ENCODE measurements at places on chromosomes 2 and 18.

- no peak for DNase-seq
These were observed 293.5 kb upstream of the SLC39A10 start for GRCh38 chr2:195363496-195363895.

GRCh38 chr2:28403370-28403956 lies 10.8 kb downstream of the FOSL2 start:
- DNase-seq = no peak

GRCh38 chr2:217835931-217836891 lies 166.6 kb downstream of the TNS1 start:
- peak; percentile 5 for DNase-seq

GRCh38 chr2:141498561-141498960 lies 632.3 kb downstream of the LRP1B start:
- DNase-seq = no peak

DNA sequence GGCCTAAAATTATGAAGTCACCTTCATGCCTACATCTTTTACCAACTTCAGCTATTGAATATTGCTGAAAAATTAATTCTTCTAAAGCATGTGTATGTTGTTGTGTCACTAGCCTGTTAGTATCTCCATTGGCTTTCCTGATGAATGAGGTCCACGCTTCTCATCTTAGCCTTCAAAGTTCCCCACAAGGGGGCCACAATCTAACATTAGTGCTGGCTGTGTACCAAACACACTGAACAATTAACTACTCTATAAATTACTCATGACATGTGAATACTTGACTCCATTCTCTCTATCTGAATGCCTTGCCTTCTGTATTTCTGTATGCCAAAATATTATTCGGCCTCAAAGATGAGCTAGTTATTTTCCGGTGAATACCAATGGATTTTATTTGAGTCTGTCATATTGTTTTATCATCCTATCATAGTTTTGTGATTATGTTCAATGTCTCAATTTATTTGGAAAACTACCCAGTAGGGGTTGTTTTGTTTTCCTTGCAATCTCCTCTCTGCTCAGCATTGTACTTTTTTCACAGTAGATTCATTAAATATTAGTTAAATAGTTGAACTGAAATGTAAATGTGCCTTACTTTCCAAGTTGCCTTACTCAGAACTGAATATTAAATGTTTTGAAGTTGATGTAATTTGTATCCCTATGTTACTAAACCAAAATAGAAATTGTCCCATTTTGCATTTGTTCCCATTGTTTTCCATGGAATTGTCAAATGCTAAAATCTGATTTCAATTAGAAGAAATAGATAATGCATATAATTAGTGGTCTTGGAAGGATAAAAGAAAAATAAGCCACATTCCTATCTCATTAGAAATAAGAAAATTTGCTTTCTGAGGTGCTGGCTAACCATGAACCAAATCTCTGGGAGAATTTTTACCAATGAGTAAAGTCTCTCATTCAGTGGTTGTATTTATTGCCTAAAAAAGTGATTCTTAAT lies 208.4 kb upstream of the COL3A1 start:
- peak; percentile 70 for DNase-seq

- DNase-seq = no peak
These were observed 393.9 kb upstream of the SLC14A2 start for GRCh38 chr18:45221363-45221762.

- no peak for DNase-seq
These were observed 106.8 kb downstream of the KLHL29 start for GRCh38 chr2:23491591-23492336.

DNA sequence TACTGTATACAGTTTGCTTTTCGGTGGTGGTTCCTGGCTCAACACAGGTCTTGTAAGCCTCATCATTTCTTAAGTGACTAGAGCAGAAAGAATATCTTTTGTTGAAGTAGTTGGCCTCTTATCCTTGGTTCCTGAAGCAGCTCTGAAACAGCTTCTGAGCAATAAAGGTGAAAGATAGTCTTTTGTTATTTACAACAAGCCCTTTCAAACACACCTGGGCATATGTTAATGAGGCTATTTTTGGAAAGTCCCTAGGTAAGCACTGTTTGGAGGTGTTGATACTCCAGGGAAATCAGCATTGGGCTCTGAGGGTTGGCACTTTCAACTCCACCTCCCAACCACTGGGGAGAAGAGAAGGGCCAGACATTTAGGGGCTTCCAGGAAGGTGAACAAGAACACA lies 211.0 kb downstream of the MCFD2 start:
- no peak for DNase-seq

DNA sequence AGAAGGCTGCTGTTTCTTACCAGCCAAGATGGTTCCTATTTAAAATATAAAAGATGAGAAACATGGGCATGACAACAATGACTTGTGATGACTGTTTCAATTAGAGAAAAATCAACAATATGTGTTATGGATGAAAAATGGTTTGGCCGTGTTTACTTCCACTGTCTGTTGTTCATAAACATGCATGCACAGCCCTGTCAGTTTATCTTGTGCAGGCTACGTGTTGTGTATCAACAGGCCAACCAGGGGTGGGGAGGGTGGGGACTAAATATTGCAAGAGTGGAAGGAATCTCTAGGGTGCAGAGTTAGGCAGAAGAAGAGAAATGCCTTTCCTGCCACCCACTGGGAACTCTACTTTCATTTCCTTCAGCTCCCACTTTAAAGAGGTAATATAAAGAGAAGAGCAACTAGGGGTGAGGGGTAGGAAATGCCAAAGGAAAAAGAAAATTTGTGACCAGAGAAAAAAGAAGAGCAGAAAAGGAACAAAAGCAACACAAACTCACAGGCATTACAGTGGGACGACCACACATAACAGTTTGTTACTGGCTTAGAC lies 116.8 kb upstream of the MEIS1 start:
- DNase-seq = no peak

All from SK-MEL-5 (cell line).